ENCODE measurements at places on chromosomes 5 and 9. TPM values are rescaled to one million over a fixed set of nuclear protein-coding genes. Genes with fewer than 3 reads are reported as not detected.
A peak's percentile ranks its signal among the peaks of the same experiment; 100 is the strongest.

Gene IGFBPL1
- 6.0 TPM for total RNA-seq

Gene UBE2B
- total RNA-seq, result 20.1 TPM

DNA sequence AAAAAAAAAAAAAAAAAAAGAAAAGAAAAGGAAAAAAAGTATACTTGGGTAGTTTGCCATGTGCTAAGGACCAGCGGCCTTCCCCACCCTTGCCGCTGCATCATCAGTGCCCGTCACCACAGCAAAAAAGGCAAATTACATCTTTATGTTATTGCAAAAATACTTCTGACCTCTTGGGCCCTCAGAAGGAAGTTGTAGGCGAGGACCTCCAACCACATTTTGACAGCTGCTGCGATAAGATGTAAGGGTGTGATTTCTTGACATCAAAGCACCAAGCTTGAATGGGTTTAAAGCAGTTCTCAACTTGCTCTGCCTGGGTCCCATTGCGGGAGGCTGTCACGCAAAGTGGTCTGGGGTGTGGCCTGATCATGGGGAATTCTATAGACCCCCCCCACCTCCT, 39.2 kb downstream of the DMRT1 start:
- no peak for DNase-seq

DNA sequence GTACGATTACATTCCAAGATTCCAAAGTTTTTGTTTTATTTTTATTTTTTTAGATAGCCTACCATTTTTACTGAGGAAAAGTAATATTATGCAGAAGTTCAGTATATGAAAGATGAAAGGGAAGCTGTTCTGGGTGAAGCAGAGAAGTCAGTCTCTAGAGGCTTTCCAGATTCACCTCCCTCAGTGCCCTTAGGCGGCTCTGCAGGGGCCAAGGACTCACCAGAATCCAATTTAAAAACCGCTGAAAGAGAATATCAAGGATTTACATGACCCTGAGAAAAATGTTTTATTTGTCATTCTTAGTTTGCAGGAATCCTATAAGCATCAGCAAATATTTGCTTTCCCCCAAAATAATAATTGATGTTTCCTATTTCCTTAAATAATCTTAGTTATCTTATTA, 1084.6 kb upstream of the ARRDC3 start:
- DNase-seq, result no peak

Gene CYSRT1
- total RNA-seq, result 0.57 TPM

DNA sequence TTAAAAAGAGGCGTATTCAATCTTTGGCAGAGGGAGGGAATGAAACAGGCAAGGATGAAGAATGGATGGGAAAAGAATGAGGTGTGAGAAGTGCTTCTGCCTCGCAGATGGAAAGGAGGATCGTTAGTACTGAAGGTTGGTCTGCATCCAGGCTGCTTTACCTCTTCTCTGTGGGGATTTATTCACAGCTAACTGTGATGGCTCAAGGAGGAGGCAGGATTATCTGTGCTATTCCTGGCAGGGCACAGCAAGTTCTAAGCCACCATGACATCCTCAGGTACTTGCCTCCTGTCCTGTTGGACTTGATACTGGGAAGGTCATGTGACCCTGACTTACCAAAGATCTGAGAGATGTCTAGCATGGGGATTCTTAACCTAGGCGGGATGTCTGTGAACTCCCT, 84.3 kb downstream of the GDNF start:
- DNase-seq, result no peak

Gene PCDHGA8
- total RNA-seq, result 0.19 TPM

GRCh38 chr9:104091708-104092107, 2.4 kb upstream of the SMC2 start:
- DNase-seq, result no peak

GRCh38 chr5:135824541-135825041, 9.9 kb upstream of the SLC25A48 start:
- DNase-seq, result no peak

GRCh38 chr9:121348221-121348620, 21.8 kb downstream of the STOM start:
- DNase-seq, result no peak

GRCh38 chr5:142411103-142411502, 86.3 kb upstream of the SPRY4 start:
- no peak for DNase-seq

- DNase-seq, result peak; percentile 41
Measured at GRCh38 chr5:78661691-78662090, 13.1 kb upstream of the LHFPL2 start.

Gene FAM81B
- total RNA-seq, result 0.14 TPM

- DNase-seq, result no peak
Measured at GRCh38 chr9:6209966-6210365, 5.6 kb upstream of the IL33 start.

DNA sequence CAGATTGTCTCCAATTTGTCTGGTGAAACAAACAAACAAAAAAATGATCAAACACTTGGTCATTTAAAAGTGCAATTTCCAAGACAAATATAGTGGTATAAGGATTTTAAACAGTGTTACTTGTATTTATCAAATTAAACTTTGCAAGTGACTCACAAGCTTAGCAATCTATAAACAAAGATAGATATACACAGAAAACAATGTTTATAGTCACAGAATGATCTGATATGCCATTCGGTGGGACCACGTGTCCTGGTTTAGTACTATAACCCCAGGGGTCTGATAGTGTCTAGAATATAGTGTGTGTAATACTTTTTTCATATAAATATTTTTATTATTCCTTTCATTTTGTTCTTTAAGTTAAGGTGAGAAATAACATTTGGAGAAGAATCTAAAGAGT, 91.3 kb downstream of the DPYSL3 start:
- no peak for DNase-seq

Gene PDE6A
- total RNA-seq, result under 0.01 TPM

DNA sequence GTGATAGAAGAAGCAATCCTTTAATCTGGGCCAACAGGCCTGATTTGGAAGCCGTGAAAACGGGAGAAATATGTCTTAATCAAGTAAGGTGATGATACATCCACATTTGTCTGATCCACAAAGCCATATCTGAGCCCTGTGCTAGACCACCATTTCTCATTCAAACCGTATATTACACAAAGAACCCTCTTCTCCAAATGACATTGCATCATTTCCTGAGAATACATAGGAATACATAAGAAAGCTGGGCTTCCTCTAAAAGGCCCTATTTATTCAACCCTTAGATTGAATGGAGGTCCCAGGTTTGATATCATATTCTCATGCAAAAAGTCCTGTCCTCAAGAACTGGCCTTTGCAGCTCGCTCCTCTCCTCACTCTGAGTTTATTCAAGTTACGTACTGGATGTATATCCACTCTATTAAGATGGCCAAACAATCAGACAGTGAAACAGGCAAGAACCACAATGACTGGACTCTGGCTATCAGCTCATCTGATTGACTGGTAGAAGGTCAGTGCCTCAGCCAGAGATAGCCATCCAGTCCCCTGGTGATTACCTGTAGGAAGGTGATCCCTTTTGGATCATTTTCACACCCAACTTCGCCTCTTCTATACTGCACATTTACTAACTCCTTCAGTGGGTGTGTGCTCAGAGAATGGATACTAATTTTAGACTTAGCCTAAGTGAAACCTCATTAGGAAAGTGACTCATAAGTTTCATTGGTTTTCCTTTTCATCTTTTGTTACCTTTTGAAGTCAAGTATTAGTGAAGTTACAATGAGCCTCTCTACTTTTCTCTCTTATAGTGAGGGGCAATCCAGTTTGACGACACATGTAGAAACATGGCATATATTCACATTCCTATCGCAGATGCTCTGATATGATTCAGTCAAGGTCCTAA, 167.6 kb upstream of the WWC1 start:
- no peak for DNase-seq

DNA sequence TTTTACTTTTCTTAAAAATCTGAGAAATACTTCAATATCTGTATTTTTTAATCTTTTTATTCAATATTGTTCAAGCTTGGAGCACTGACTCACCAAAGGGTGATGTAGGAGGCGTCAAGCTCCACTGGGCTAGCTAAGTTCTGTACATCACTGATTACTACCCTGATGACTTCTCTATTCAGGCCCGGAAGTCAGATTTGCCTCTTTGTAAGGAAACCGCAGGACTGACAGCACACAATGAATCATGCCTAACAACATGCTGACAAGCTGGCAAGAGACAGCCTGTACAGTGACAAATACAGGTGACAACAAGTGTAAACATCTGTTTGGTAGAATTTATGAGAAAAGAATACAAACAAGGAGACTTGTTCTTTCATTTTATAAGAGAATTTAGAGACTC, 627.9 kb upstream of the RORB start:
- DNase-seq, result peak; percentile 63

DNA sequence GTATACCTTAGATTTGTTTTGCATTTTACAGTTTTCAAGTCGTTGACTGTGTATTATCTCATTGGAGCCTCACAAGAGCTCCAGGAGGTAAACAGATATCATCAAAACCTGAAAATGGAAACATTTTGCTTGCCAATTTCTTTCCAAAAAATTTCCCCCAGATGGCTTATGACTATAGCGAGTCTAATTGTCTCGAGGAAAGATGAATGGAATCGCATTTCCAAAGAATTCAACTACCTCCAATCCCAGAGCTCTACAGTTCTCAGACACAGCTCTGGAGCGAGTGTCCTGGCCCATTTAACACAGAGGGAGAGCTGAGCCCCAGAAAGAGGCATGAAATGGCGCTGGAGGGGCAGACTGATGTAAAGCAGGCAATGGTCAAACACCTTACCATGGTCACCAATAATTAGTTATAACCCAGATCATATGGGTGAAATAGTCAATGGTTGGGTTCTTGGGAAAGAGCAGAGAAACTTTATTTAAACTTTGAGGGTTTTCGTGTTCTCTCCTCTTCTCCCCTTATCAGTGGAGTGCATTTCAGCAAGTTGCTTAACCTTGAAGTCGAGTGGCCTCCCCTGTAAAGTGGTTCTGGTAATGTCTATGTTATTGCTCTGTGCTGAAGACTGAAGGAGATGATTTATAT, 168.2 kb downstream of the ZDHHC21 start:
- no peak for DNase-seq

DNA sequence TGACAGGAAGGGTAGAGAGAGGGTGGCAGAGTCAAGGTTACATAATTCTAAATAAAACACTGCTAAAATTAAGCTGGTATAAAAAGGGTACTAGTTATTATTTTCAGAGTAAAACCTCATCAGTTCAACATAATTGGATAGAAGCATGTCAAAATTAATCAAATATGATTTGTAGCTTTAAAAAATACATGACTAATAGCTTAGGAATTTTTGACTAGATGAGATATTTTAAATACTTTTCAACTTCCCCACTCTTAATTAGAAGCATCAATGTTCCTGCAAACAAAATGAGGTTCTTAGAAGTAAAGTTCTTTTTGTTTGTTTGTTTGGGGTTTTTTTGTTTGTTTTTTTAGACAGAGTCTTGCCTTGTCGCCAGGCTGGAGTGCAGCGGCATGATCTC, 29.1 kb downstream of the HTR4 start:
- DNase-seq, result no peak

DNA sequence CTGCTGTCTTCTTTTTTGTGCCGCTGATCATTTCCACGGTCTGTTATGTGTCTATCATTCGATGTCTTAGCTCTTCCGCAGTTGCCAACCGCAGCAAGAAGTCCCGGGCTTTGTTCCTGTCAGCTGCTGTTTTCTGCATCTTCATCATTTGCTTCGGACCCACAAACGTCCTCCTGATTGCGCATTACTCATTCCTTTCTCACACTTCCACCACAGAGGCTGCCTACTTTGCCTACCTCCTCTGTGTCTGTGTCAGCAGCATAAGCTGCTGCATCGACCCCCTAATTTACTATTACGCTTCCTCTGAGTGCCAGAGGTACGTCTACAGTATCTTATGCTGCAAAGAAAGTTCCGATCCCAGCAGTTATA, 17.1 kb downstream of the F2R start:
- DNase-seq, result no peak

DNA sequence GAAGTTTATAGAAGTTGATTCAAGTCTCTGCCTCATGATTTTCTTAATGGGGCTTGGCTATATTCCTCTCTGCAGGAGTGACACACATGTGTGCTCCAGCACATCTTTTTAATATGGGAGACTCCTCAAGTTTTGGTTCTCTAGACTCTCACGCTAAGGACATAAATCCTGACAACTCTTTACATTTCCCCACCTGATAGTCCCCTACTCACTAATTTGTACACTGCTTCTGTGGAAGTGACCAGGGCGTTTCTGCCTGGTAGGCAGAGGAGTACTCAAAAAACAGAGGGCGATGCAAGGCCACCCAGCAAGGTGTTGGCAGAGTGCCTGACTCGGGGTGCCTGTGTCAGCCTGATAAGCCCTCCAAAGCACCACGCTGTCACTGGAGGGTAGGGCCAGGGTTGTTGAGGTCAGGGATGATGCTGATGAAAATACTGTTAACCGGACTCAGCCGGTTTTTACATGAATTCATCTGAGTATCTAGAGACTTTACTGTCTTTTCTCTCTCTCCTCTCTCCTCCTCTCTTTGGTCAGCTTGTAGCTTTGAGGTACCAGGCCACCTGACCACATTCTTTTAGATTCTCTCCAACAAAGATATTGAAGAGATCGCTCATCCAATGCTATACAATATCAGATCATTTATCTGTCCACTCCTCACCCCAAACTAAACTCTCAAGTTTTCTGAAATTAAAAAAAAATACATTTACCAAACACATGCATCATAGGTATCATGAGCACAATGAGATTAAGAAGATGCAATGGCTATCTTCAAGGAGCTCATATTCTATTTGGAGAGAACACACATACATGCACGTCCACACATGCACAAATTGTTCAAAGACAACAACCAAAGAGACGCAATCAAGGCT, 205.2 kb downstream of the PIK3R1 start:
- no peak for DNase-seq

- DNase-seq, result no peak
Measured at GRCh38 chr5:83253720-83254119, 176.4 kb downstream of the XRCC4 start.

DNA sequence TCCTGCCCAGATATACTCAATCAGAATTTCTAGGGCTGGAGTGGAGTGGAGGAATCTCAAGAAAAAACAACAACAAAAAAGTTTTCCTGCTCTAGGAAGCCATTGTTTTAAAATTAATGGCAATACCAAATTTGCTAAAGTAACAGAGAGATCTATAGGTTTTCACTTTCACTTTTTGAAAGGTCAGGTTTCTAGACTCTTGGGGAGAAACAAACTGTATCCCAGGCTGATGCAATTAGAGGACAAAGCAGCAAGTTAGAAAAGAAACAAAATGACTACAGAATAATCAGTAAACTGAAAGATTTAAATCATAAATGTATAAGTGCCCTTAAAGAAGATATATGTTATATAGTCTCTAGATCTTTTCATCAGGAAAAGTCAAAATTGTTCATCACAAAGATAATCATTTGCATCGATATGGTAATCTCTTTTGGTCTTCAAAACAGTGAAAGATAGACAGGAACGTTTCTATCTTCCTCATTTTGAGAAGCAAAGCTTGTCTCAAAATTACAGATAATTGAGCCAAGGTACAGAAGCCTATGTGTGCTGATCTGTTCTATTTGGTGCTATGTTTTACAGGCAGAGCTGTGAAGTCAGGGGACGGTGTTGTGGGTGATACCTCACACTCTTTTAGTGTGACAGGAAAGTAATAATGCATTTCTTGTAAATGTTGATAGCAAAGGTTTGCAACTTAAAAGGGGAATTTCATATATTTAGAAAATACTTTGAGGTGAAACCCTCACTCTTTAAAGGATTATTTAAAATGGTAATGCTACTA, 1746.6 kb upstream of the C9orf72 start:
- no peak for DNase-seq
